NT2/D1 (cell line): ENCODE measurements at places on chromosomes 16 and 17.

- no peak for DNase-seq
Observed at GRCh38 chr16:35377142-35377541, 1917.7 kb downstream of the TP53TG3F start.

DNA sequence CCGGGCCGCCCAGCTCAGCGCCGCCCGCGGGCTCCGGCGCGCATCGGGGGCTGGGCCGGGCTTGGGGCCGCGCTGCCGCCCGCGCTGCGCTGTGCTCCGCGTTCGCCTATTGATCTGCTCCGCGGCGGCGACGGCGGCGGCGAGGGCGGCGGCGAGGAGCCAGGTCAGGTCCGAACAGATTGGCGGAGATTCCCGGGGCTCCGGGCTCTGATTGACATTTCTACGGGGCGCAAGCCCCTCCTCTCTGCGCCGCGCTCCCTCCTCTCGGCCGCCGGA is 559 bp downstream of the IRX3 start:
- DNase-seq = no peak

DNA sequence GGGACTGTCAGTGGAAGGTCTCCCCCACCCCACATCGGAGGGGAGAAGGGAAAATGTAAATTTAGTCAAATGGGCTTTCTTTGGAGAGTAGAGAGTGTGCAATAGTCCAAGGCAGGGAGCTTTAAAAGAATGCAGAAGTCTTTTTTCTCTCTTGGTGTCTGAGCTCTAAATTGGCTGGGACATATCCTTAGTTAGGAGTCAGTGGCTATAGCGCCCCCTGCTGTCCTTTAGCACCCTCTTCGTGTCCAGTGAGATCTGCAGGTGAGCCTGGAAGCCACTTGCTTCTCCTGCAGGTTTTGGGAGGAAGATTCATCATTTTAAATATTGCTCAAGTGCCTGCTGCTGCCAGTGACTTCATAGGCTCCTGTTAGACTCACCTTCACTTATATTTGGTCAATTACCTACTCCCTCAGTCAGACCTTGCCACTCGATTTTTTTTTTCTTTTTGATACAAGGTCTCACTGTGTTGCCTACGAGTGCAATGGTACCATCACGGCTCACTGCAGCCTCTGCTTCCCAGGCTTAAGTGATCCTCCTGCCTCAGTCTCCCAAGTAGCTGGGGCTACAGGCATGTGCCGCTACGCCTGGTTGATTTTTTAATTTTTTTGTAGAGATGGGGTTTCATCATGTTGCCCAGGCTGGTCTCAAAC is 174.8 kb downstream of the PRKCB start:
- DNase-seq = peak; percentile 88

GRCh38 chr17:66778531-66779236 is 56.2 kb upstream of the CACNG5 start:
- no peak for DNase-seq

GRCh38 chr17:73643001-73643851 is 1.0 kb downstream of the SDK2 start:
- DNase-seq = no peak

DNA sequence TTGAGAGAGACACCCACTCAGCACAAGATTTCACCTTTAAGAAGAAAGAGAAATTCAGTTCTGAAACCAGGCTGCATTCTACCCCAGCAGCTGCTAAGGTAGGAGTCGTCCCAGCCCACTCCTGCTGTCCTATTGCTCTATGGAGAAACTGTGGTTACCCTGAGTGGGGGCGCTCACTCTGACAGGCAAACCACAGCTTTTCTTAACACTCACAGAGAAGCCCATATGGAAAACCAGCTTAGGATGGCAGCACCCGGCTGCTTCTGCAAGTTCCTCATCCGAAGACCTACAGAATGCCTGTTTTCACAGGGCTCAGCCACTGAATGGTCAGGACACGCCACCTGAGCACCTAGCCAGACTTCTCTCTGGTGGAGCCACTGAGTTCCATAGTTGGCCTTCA is 7.5 kb downstream of the ATP5PD start:
- no peak for DNase-seq

- DNase-seq = peak; percentile 82
Observed at GRCh38 chr17:38663125-38663751, 11.5 kb downstream of the EPOP start.

DNA sequence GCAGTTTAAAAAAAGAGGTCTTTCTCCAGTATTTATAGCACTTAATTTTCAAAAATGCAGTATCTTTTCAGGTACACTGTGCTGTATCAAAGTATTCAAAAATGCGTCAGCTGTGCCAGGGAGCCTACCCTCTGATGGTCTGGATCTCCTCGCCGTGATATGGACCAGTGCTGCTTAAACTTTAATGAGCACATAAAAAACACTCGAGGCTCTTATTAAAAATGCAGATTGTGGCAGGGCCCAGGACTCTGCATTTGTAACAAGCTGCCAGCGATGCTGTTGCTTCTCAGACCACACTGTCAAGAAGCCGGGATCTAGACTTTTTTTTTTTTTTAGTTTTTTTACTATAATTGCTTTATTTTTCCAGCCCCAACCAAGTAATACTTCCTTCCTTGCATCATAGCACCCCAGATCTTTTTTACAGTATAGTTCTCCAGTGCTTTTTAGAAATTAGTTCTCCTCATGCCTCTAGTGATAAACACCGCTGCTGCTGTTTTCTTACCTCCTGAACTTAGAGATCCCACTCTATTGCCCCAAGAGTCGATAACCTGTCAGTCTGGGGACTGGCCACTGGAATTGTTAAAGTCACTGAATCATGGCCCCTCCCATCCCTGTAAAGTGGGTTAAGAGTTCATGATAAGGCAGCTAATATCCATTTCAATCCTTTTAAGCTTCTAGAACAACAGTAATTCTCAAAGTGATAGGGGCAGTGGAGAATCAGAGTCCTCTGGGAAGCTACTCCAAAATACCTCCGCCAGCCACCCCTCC is 1.6 kb upstream of the SMARCD2 start:
- DNase-seq = no peak

DNA sequence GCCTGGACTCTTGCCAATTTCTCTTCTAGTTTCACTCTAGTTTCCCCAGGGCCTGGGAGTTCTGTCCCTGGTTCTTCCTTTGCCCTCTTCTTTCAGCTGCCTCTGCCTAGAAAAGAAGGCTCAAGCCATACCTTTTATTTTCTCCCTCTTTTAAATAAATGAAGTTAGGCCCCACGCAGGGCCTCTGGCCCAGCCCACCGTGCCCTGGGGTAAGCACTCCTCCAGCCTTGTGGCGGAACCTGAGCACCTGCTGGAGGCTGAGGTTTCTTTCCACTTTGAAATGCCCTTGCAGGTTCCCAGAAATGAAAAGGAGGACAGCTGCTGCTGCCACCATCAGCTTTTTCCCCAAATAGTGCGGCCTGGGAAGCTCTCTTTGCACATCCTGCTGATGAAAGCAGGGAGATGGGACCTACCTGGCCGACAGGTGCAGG is 139.4 kb downstream of the CCDC182 start:
- no peak for DNase-seq

GRCh38 chr16:22648941-22649340 is 138.2 kb downstream of the NPIPB5 start:
- DNase-seq = no peak

- no peak for DNase-seq
Observed at GRCh38 chr17:62911114-62911513, 54.9 kb upstream of the TANC2 start.

DNA sequence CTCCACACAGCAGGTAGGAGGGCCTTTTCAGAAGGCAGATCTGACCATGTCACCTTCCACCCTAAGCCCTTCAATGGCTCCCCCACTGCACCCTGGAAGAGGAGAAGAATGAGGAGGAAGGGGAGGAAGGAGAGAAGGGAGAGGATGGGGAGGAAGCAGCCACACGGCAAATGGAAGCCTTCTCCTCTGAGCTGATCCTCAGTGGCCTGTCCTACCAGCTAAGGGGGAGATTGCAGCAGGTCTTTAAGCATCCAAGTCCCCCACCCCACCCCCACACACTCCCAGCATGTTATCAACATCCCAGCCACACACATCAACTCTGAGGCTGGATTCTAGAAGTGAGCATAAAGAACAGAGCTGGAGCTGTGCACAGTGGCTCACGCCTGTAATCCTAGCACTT is 46.2 kb upstream of the RBFOX3 start:
- DNase-seq = no peak

DNA sequence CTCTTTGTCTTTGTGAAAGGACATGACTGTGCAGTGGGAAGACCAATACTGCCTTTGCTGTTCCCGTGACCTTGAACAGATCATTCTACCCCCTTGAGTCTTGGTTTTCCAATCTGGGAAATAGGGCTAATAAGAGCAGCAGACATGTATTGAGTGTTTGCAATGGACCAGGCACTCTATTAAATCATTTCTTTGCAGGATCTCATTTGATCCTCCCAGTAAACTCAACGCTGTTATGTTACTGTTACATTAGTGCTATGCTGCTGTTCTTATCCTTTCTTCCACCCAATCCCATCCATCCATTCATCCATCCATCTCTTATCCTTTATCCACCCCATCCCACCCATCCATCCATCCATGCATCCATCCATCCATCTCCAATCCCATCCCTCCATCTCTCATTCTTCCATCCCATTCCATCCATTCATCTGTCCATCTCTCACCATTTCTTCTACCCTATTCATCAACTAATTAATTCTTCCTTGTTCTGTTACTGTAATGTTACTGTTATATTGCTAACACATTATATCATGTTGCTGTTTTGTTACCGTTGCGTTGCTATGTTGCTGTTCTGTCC is 65.1 kb downstream of the ABCC6 start:
- DNase-seq = no peak

DNA sequence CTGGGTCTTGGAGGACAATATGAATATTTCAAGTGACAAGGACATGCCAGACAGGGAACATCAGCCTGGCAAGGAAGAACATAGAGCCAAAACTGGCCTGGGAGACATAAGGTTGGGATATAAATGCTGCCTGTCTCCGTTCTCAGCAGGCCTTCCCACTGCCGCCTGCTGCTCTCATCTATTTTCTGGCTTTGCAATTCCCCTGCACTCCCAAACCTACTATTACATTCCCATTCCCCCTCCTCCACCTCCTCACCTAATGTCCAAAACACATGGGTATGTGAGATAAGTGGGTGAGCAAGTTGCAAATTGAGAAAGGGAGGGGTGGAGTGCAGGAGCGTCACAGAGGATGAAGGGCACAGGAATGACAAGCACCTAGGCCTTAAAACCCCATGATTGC is 244.3 kb upstream of the CDH8 start:
- no peak for DNase-seq

GRCh38 chr17:65163990-65164495 is 26.9 kb downstream of the RGS9 start:
- no peak for DNase-seq

GRCh38 chr17:55533608-55534007 is 22.4 kb upstream of the SMIM36 start:
- no peak for DNase-seq

- DNase-seq = no peak
Observed at GRCh38 chr16:51327001-51327400, 175.9 kb upstream of the SALL1 start.

- DNase-seq = no peak
Observed at GRCh38 chr17:72870367-72870985, 222.0 kb downstream of the SLC39A11 start.

- no peak for DNase-seq
Observed at GRCh38 chr16:10551881-10552280, 28.5 kb downstream of the EMP2 start.

DNA sequence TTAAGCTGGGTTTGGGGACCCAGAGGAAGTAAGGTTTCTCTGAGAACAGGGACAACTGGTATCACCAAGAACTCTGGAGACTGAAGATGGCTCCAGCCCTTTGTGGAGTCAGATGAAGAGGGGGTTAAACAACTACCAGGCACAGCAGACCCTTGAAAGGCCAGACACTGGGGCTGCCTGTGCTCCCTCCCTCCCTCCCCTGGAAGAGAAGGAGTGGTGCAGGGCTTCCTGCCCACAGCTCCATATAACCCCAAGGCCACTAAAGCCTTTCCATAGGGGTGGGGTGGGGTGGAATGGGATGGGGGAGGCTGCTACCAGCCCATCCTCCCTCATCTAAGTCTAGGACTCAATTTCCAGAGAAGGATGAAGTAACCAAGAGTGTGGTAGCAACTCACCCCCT is 66.7 kb downstream of the CCDC182 start:
- DNase-seq = no peak

GRCh38 chr17:42392692-42393415 is 4.6 kb upstream of the STAT3 start:
- DNase-seq = no peak

DNA sequence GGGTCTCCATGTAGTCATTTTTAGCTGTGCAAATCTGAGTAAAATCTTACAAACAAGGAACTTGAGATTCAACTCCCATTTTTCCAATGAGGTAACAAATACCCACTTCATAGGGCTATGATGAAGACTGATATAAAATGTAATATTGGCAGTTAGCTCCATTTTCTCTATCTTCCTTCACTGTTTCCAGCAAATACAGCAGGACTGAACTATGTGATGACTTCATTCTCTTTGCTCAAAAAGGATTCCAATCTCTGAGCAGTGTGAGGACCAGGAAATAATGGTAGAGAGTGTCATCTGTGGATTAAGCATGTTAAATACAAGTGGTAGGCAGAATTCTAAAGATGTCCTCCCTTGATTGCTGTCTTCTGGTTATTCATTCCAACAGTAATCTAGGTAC is 18.3 kb downstream of the RND2 start:
- DNase-seq = no peak
